ENCODE measurements at places on chromosomes 5 and 9.
A peak's percentile ranks its signal among the peaks of the same experiment; 100 is the strongest.

DNA sequence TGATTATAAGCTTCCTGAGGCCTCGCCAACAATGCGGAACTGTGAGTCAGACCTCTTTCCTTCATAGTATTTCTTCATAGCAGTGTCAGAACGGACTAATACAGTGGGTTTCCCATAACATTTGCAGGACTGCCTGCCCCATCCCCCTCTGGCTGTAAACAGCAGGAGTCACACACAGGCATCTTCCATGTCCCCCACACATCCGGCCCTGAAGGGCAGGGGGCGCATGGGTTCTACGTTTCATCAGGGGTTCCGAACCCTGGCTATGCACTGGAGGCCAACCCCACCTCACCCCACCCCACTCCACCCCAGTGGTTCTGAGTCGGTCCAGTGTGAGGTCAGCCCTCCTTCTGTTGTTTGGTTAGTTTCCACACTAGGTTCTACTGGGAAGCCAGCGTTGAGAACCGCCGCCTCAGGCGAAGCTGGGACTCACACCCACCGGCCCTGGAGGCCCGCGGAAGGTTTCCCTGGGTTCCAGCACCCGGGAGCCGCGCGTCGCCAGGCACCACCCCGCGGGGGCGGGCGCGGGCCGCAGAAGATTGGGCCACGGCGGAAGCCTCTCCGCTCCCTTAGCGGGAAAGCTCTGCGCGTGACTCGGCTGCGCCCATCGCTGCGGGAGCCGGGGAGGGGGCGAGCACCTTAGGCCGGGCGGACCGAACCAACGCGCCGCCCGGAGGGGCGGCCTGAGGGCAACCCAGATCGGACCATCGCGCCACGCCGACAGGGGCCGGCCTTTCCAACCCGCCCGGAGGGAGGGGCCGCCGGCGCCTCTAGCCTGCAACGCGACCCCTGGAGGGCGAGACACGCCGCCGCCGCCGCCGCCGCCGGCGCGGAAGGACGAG lies at the start of gene RUSC2:
RUSC2 (plus strand) TSS at position 799 of the 842 bp plus-strand sequence. CDS start 56,411 bp downstream, outside the sequence.
- DNase-seq, result peak; percentile 91

DNA sequence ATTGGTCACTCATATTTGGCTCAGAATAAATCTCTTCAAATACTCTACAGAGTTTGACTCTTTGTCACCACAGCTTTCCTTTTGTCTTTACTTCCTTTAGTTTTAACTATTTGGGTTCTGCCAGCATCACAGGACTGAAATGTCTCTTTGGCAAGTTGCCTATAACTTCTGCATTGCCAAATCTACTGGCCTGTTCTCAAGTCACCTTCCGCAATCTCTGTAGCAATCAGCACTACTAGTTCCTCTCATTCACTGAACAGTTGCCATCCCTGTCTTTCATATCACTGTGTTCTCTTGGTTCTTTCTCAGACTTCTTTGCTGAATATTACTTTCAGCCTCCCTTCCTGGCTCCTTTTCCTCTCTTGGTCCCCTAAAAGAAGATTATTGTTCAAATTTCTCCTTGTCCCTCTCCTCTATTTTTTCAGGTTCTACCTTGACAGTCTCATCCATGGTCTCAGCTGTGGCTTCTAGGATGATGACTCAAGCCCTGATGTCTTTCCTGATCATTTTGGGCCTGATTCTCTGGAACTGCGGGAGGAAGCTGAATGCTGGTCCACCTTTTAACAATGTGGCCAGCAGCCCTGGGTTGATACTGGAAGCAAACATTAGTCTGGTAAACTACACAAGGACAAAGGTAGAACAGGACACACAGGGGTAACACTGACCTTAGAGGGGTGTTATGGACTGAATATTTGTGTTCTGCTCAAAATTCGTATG lies 44.0 kb upstream of the LIFR start:
- no peak for DNase-seq

- no peak for DNase-seq
Measured at GRCh38 chr9:86756576-86757381, 190.5 kb downstream of the GAS1 start.

DNA sequence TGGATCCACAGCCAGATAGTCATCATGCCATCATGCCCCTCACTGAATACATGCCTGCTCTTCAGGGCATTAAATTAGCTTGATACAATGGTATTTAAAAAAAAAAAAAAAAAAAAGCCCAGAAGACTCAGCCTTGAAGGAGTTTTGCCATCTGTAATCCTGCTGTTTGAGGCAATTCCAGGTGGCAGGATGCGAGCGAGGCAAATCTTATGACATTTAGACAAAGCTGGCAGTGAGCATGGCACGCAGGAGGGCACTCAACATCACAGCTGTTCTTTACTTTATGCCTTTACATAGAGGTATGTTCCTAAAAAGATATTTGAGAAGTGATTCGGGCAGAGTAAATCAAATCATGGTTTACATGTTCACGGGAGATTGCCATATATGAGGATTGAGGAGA lies 692.0 kb upstream of the DMAC1 start:
- DNase-seq, result no peak

GRCh38 chr9:137702615-137703379 lies 84.0 kb downstream of the EHMT1 start:
- no peak for DNase-seq

DNA sequence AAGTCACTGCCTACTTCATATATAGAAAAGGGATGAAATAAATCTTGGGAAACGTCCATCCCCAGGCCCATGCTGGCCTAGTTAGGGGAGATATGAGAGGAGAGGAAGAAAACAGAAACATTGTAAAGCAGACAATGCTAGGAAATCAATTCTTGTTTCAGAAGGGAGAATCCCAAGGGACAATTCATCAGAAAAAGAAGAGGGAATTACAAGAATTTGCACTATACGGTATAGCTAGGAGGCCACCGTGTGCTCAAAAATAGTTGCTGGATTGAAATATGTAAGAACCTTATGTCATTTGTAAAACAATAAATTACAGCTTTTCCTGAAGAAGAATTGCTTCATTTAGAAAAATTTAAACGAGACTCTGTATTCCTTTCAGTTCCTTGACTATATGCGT lies 8.3 kb upstream of the SHC3 start:
- DNase-seq, result no peak

All from right forelimb (tissue), 1 donor.